Inflammatory macrophage (primary cell): ENCODE measurements at places on chromosomes 13 and 19.

DNA sequence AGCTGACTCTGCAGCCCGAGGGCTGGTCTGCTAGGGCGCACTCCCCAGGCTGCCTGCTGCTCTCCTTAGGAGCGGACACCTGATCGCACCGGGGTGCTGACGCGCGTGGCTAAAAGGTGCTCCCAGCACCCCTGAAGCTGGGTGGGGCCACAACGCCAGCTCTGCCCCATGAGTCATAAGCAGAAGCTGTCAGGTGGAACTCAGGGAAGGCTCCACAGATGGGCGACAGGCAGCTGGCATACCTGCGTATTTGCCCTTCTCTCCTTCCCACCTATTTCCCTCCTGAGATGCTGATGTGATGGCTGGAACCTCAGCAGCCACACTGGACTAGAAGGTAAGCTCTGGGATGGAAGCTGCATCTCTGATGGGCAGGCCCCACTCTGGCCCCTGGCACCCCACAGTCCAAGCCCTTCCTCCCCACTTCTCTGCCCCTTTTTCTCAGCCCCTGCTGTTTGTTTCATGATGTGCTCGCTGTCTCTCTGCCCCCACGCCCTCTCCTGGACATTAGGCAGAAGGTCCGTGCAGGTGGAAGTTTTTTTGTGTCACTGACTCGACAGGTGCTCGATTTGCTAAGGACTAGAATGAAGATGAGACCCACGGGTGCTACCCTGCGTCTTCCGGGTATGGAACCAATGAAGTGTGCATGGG, 30.3 kb upstream of the CACTIN start:
- DNase-seq: no peak

DNA sequence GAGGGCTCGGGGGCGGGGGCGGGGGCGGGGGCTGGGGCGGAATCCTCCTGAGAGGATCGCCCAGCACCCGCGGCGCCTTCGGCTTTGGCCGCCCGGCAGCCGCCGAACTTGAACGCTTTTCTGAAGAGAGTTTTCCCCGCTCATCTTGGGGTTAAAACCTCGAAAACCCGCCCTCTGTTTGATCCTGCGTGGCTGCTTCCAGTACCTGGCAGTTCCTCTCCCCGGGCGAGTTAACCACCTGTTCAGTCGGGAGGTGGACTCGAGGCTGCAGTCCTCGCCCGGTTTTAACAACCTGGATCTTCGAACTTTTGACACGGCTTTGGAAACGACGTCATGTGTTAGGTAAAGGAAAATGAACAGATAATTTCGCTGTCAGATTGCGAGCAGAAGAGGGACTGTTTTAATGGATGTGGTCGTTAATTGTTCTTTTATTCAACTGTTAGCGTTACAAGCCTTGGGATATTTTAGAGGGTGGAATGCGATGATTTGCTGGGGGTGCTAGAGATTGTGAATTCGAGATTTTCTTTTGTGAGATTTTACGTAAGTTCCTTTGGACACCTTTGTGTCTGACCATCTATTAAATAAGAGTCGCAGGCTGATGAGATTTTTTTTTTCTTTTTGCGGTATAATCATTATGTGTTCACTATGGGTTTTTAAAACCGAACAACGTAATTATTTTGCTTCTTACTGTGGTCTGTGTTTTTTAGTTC, 1.0 kb downstream of the FNDC3A start:
- DNase-seq: peak; percentile 42

GRCh38 chr13:51025245-51025905, 85.7 kb downstream of the C13orf42 start:
- DNase-seq: no peak

DNA sequence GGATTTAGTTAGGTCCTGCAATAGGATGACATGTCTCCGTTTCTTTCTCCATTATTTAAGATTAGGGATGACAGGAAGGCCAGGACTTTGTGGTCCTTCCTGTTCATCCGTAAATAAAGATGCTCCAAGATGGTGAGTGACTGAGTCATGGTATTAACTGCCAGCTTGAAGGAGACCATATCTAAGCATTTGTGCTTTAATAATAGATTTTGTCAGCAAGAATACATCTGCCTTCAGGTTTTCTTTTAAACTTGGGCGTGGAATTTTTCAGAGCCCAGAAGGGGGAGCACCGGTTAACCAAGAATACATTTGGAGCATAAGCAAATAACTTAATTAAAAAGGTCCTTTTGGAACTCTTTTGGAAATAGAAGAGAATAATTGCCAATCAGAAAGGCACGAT, 68.2 kb downstream of the ARHGAP35 start:
- DNase-seq: no peak

GRCh38 chr13:96091164-96092117, 1.5 kb downstream of the HS6ST3 start:
- DNase-seq: no peak

- DNase-seq: no peak
These were observed 4.0 kb downstream of the IGFLR1 start for GRCh38 chr19:35738021-35738886.

DNA sequence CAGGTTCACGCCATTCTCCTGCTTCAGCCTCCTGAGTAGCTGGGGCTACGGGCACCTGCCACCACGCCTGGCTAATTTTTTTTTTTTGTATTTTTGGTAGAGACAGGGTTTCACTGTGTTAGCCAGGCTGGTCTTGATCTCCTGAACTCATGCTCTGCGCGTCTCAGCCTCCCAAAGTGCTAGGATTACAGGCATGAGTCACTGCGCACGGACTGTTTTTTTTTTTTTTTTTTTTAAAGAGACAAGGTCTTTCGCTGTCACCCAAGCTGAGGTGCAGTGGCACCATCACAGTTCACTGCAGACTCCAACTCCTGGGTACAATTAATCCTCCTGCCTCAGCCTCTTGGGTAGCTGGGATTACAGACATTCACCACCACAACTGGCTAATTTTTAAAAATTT, 8.2 kb upstream of the ADAMTS10 start:
- DNase-seq: no peak

DNA sequence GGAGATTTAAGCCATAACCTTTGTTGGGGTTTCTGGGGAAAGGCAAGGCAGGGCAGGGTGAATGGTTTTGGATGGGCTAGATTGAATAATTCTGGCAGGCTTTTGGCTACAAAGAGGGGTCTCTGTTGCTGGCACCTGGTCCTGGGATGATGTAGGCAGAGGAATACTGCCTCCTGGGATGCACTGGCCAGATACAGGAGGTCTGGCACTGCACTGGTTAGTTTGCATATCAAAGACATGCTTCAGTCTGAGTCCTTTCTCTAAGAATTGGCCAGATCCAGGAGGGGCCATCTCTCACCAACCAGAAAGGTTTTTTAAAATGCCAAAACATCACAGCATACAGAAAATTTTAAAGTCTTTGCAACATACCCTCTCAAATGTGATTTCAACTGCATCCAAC, 8.0 kb upstream of the MEDAG start:
- no peak for DNase-seq

DNA sequence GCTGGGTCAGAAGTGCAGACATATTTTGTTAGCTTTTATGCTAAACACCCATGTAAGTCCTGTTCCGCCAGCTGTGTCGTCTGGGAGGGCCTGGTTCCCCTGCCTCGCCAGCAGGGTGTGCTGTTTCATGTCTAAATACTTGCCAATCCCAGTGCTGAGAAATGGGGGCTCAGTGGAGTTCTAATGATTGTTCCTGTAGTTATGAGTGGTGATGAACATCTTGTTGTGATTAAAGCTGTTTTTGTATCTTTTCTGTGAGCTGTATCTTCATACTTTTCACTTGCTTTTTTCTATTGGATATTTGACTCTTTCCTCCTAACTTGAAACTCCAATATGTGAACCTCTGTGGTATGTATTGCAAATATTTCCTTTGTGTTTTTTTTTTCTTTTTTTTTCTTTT, 32.7 kb downstream of the KDM4B start:
- DNase-seq: peak; percentile 35

- peak; percentile 88 for DNase-seq
These were observed 60.5 kb downstream of the MAP4K1 start for GRCh38 chr19:38557205-38557799.

- no peak for DNase-seq
These were observed 18.9 kb upstream of the ZNRF4 start for GRCh38 chr19:5436106-5436947.

- no peak for DNase-seq
These were observed 2.7 kb upstream of the CAPNS1 start for GRCh38 chr19:36136964-36137686.

DNA sequence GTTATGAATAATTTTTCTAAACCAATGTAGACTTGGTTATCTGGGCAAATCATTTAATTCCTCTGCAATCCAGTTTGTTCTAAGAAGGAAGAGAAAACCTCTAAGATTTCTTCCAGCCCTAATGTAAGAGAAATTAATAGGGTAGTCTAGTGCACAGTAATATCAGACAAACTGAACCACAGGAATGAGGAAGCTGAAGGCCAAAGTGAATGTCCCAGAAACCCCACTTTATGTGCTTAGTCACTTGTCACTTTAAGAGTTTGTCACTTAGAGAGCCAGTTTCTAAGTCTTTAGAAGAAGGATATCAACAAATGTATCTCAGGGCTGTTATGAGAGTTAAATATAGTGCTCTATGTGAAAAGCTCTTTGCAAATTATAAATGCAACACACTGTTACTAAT, 750.6 kb downstream of the DIAPH3 start:
- peak; percentile 15 for DNase-seq

GRCh38 chr13:86185107-86185506, 385.9 kb upstream of the SLITRK6 start:
- no peak for DNase-seq

DNA sequence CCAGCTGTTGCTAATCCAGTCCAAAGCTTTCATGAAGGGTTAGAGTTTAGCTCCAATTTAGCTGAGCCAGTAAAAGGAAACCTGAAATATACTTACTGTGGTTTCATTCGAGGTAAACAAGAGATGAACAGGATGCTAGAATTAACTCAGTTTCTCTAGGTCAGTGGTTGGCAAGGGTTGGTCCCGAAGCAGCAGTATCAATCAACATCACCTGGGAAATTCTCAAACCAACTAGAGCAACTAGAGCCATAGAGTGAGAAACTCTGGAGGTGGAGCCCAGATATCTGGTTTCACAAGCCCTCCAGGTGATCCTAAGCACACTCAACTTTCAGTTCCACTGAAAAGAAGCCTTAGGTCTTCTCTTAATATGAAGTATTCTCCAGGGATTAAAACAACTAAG, 376.7 kb downstream of the OXGR1 start:
- DNase-seq: no peak

- no peak for DNase-seq
These were observed 75.5 kb downstream of the SOX1 start for GRCh38 chr13:112142401-112142930.

DNA sequence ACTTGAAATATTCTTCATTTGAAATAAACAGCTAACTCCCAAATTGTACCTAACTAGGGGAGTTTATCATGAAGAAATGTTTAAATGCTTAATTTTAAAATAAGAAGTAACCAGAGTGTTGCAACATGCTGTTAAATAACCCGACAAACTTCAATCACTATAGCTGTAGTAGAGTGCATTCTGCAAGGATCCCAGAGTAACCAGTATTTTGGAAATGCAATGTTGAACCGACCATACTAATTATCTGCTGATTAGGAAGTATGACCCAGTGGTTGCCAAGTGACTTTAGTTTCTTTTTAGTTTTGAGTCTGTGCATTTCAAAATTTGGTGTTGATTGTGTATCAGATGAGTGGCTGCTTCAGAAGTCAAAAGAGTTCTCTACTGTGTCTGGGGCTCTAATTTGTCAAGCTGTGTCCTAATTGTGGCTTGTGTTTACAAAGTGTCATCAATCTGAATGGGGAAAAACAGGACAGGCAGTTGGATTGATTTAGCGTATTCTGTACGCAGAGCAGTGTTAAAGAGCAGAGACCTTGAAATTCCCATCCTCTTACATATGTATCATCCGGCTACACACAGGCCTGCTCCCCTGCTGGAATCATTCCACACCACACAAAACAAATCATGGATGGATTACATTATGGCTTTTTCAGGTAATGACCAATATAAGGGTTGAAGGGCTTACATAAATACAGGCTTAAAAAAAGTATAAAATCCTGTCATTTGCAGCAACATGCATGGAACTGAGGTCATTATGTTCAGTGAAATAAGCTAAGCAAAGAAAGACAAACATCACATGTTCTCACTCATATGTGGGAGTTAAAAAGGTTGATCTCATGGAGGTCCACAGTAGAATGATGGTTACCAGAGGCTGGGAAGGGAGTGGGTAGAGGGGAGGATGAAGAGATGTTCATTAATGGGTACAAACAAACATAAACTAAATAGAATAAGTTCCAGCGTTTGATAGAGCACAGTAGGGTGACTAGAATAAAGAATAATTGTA, 351.5 kb downstream of the KLF12 start:
- DNase-seq: no peak

DNA sequence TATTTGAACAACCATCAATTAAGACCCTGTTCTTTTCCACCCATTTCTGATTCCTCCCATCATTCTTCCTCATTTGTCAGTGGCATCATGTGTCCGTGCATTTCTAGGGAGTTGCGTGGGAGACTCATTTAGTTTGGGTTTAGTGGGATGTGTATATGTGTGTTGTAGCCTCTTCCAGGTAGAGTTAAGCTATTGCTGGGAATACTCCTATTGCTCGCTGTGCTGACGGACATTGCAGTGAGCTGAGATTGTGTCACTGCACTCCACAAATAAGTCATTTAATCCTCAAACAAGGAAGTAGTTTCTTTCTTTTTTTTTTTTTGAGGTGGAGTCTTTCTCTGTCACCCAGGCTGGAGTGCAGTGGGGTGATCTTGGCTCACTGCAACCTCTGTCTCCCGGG, 42.2 kb upstream of the RCBTB2 start:
- DNase-seq: peak; percentile 86

DNA sequence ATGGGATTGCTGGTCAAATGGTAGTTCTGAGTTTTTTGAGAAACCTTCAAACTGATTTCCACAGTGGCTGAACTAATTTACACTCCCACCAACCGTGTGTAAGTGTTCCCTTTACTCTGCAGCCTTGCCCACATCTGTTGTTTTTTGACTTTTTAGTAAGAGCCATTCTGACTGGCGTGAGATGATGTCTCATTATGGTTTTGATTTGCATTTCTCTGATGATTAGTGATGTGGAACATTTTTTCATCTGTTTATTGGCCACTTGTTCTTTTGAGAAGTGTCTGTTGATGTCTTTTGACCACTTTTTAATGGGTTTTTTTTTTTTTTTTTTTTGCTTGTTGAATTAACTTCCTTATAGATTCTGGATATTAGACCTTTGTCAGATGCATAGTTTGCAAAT, 4.3 kb downstream of the CAB39L start:
- no peak for DNase-seq

- DNase-seq: no peak
These were observed 172.4 kb downstream of the KDM4B start for GRCh38 chr19:5141129-5141849.

- DNase-seq: no peak
These were observed 80.3 kb upstream of the FLT1 start for GRCh38 chr13:28575200-28575599.

- DNase-seq: no peak
These were observed 45.3 kb downstream of the RGCC start for GRCh38 chr13:41502673-41503072.

- no peak for DNase-seq
These were observed 778.8 kb upstream of the SLITRK5 start for GRCh38 chr13:86892330-86892729.
